Common myeloid progenitor, CD34-positive (primary cell): ENCODE measurements at places on chromosomes 11 and 22.

GRCh38 chr22:27075028-27075678 is 417.8 kb downstream of the MIAT start:
- peak; percentile 20 for DNase-seq

DNA sequence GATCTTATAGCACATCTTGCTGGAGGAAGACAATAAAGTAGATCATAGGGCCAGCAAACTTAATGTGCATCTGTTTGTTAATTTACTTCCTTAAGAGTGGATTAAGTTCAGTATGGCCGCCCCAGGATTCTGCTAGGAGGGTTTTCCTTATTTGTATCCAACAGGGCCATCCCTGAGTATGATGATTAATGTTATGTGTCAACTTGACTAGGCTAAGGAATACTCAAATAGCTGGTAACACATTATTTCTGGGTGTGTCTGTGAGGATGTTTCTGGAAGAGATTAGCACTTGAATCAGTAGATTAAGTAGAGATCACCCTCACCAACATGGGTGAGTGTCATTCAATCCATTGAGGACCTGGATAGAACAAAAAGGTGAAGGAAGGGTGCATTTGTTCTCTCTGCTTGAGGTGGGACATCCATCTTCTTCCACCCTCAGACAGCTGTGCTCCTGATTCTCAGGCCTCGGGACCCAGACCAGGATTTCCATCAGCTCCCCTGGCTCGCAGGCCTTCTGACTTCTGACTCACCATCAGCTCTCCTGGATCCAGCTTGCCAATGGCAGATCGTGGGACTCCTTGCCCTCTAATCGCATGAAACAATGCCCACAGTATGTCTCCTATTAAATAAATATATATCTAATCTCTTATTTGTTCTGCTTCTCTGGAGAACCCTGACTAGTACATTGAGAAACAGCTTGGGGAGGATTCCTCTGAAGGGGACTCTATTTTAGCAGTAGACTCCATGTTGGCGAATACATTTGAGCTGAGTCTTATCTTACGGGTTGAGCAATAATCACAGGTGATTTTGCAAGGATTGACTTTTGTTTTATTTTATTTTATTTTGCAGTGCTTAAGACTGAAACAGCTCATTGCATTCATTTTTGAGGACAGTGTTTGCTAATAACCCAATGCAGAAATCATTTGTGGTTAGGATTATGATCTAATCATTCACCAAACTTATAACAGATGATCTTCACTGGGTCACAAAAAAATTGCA is 9.0 kb upstream of the ZBTB44 start:
- DNase-seq: no peak

DNA sequence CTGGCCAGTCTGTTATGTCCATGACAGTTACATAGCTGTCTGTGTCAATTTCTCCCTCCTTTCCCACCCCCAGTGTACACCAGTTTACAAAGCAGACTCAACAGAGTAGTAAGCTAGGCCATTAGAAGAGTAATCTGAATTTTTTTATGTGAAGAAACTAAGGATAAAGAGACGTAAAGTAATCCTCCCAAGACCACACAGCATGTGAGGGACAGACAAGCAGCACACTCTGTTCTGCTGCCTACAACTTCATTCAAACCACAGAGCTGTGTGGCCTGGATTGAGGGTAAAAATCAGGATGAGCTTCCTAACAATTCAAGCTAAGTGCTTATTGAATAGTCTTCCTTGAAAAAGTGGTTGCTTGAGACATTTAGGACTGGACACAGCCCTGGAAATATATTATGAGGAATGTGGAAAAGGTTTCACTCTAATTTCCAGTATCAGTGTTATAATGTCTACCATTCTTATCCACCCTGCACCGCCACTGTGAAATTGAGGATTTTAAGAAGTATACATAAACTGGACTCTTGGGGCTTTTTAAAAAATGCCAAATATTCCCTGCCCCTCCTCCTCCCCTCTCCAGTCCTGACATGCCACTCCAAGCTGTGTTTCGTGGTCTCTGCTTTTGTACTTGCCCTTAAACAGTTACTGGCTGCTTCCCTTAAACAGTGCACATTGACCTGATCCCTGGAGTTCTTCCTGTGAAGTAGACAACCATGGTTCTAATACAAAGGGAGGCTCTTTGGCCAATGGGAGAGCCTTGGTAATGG is 40.9 kb downstream of the EXT2 start:
- no peak for DNase-seq

DNA sequence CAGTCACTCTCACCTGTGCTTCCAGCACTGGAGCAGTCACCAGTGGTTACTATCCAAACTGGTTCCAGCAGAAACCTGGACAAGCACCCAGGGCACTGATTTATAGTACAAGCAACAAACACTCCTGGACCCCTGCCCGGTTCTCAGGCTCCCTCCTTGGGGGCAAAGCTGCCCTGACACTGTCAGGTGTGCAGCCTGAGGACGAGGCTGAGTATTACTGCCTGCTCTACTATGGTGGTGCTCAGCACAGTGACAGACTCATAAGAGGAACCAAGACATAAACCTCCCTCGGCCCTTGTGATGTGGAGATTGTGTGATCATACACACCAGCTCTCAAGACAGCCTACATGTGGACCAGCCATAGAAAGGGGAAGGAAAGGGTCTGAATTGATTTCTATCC is 113.3 kb downstream of the ZNF280B start:
- no peak for DNase-seq

- no peak for DNase-seq
These were observed 24.7 kb downstream of the GGTLC2 start for GRCh38 chr22:22669093-22669492.

- DNase-seq: no peak
These were observed 91.3 kb downstream of the RNF169 start for GRCh38 chr11:74839971-74840370.

GRCh38 chr11:17449158-17449557 is 27.5 kb downstream of the ABCC8 start:
- DNase-seq: no peak

DNA sequence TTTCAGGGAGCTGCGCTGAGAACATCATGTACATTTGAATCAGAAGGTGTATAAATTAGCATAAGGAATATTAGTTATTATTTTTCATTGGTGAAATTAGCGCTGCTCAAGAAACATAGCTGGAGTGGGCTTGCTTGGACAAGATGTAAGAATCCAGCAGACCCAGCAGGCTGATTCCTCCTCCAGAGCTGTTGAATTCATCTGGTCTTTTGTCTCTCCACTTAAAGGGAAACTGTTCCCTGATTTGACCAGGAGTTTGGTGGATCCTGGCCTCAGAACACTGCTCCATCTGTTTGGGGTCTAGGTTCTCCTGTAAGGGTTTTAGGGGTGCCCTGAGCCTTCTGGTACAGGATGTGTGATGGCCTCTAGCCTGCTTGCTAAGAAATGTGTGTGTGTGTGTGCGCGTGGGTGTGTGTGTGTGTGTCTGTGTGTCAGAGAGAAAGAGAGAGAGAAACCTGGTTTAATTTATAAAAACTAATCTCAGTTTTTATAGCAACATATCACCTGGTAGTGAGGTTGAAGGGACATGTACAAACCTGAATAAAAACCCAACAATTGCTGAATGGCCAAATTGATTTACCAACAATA is 8.3 kb upstream of the SORL1 start:
- DNase-seq: no peak

GRCh38 chr22:50267591-50268390 is 2.4 kb downstream of the MAPK11 start:
- DNase-seq: peak; percentile 81

GRCh38 chr11:130118636-130119387 is 40.8 kb upstream of the ST14 start:
- DNase-seq: peak; percentile 67

- peak; percentile 26 for DNase-seq
These were observed 8.8 kb downstream of the KIAA1671 start for GRCh38 chr22:24961217-24961844.

- peak; percentile 65 for DNase-seq
These were observed 489.4 kb downstream of the KCNA4 start for GRCh38 chr11:29527391-29527936.

DNA sequence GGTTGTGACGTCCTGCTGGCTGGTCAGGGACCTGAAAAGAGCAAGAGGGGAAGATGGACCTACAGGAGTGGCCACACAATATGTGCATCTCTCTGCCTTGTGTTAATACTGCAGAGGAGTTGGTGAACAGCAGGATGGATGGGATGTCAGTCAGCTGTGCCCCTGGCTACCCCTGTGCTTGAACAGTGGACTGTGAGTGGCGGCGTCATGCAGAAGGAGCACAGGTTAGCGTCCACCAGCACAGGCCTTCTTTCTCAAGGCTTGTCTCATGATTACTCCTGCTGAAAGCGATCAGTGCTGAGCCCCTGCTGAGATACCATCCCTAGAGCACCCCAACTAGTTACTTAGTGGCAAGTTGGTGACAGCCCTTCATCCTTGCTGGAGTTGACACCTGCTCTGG is 3.8 kb upstream of the CHKB start:
- DNase-seq: no peak

DNA sequence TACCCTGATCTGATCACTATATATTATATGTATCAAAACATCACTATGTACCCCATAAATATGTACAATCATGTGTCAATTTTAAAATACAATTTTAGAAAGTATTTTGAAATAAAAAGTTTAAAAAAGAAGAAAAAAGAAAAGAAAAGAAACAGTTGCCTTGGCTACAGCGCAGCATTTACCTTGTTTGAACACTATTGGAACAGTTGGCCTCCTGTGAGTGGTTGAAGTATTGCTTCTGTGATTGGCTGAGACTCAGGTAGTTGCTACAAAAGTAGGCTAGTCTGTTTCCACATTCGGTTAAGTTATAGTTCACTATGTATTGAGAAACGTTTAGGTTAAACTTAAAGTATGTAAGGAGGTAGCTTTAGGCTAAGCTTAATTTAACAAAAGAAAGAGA is 7.9 kb upstream of the DTX4 start:
- no peak for DNase-seq

DNA sequence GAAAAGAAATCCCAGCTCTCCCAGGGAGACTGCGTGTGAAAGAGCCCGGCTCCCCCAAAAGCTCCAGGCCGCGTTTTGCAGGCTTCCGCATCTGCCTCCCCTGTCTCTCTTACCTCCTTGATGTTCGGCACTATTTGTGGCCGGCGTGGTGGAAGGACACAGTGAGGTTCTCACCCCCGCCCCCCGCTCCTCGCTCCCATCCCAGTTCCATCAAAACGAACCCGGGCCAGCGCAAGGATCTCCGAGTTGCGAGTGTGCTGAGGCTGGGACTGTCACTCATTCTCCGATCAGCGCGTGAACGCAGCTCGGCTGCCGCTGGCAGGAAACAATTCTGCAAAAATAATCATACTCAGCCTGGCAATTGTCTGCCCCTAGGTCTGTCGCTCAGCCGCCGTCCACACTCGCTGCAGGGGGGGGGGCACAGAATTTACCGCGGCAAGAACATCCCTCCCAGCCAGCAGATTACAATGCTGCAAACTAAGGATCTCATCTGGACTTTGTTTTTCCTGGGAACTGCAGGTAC is at the start of gene NCAM1:
TSS of gene NCAM1 (plus strand) at position 275 of the 523 bp plus-strand sequence.
- DNase-seq: peak; percentile 71

GRCh38 chr11:37320921-37321320 is 722.9 kb upstream of the RAG2 start:
- no peak for DNase-seq

- peak; percentile 15 for DNase-seq
These were observed 151.6 kb upstream of the MTMR2 start for GRCh38 chr11:96075532-96075959.

DNA sequence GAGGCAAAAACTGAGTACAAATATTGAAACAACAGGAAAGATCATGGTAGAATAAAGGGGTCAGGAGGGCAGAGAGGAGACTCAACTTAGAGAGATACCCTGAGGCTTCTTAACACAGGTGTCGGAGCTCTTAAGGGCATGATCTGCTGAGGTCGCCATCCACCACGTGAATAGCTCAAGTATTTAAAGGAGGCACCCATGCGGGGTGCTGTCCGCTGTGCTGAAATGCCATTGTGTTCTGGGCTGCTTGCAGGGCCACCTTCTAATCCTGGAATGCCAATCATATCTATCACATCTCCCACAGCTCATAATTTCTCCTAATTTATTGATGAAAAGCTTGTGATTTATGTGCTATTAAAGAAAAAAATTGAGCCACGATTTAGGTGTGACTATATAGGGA is 90.2 kb downstream of the SEZ6L start:
- peak; percentile 27 for DNase-seq

- no peak for DNase-seq
These were observed 15.0 kb upstream of the GNB1L start for GRCh38 chr22:19869497-19870152.

GRCh38 chr22:32353292-32353691 is 4.4 kb upstream of the RFPL3 start:
- no peak for DNase-seq

DNA sequence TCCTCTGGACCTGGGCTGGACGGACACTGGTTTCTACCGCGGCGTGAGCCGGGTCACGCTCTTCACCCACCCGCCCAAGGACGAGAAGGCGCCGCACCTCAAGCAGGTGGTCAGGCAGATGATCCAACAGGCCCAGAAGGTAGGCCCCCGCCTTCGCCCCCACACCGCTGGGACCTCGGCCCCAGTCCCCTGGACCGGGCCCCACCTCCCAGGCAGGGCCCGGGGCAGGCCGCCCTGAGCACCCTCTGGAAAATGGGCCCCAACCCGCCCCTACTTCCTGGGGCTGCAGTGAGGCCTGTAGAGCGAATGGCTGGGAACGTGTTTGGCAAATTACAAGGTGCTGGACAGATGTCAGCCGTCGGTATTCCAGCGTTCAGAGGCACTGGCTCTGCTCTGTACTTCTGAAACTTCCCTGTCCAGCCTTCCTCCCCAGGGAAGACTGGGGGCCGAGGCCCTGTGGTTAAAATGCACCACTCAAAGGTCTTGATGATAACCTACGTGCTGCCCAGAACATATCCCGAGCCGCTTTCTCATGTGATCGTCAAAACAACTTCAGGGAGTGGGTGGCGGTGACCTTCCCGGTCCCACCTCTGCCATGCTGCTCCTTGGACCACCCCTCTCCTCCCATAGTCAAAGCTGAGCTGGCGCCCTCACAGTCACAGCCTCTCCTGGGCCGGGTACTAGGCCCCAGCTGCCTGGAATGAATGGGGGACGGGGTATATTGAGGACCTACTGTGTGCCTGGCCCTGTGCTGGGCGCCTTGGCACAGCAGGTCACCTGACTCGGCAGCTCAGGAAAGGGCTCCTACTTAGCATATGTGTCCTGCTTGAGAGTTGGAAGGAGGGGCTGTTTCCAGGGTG is 869 bp downstream of the FAM83F start:
- DNase-seq: no peak

DNA sequence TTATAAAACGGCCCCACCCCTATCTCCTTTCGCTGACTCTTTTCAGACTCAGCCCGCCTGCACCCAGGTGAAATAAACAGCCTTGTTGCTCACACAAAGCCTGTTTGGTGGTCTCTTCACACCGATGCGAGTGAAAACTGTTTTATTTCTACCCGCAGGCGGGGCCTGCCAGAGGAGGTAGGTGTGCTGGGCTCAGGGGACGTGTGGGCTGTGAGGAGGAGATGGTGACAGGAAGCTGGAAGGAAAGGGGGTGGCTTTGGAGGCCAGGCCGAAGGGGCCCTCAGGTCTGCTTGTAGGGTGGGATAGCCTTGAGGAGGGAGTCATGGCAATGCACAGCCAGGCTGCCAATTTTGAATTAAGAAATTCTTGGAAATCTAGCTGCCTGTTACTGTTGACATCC is 21.3 kb upstream of the KRTAP5-7 start:
- no peak for DNase-seq
